ENCODE measurements at places on chromosomes 13 and 19.
A peak's percentile ranks its signal among the peaks of the same experiment; 100 is the strongest.

DNA sequence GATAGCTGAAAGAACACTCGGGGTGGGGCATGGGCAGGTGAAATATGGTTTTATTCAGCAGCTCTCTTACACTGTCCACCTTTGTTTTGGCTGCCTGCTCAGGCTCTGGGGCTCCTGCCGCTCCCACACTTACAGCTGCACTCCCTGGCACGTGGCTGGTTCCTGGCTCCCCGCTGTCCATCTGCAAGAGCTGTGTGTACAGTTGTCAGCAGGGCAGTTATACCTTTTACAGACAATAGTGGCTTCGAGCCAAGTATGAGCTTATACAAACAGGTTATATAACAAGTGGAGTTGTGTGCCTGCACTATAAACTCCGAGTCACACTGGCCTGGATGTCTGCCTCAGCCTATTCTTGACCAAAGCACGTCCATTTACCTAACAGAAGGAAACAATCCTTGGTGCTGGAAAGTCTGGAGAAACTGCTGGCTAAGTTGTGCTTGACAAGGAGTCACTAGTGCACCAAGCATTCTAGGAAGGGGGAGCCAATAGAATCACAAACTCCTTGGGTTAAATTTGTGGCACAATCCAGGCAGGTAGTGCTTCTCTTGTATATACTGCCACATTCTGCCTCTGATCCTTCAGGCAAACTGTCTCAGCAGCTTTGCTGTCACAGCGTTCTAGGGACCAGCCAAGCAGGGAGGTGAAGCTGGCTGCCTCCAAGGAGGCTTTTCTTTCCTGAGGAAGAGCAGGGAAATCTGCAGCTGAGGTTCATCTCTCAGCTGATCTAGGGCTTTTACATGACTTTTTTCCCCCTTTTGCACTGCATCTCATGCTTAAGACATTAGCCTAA is 68.2 kb downstream of the NHLRC3 start:
- DNase-seq, result no peak

DNA sequence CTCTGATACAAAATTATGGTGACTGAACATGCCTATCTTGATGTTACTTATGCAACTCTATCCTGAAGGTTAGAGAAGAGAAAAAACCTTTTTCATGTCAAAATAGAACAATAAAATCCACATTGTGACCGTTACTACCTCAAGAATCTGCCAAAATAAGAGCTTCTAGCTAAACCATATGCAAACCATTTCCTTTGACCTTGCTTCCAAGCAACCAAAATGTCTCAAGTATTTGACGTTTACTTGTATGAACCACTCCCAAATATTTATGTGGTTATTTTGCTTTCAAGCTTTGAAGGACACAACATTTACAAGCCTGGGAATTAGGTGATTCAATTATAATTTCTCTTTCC is 13.9 kb downstream of the FOXO1 start:
- no peak for DNase-seq

- no peak for DNase-seq
These were observed 4.2 kb downstream of the PTPRS start for GRCh38 chr19:5336195-5336965.

- no peak for DNase-seq
These were observed 1153.7 kb downstream of the PCDH9 start for GRCh38 chr13:66076417-66076816.

- DNase-seq, result peak; percentile 91
These were observed 1.8 kb upstream of the SSBP4 start for GRCh38 chr19:18417250-18418028.

- no peak for DNase-seq
These were observed 210.6 kb upstream of the NBEA start for GRCh38 chr13:34731486-34731885.

DNA sequence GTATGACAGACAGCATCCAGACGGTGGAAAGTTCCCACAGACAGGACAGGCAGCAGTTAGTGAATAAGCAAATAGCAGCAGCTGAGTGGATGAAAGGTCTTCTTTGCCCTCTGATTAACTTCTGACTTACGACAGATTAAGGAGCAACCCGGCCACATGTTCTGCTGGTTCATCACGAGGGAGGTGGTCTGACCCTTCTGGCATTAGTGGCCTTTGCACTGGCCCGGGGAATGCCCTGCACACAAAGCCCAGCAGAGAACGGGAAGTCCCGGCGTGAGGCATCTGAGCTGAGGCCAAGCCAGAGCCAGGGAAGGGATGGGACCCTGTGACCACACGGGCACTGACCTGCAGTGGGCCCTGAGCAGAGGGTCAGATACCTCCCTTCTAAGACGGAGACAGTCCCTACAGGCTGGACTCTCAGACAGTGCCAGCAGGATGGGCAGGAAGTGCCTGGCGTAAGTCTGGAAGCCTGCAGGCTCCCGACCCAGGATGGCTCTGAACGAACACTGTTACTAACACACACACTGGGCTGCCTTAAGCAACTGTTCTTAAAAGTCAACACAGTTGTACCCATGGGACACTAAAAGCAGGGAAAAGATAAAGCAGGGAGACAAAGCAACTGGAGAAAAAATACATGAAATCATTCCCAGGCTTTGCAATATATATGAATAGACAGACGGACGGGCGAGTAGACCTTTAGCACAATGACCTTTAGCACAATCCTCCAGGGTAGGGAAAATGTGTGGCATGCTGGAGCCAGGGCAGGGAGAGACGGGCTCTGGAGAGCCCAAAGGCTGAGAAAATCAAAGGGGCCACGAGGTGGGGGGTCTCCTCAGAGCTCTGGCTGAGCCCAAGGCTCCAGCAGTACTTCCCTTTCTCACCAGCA is 6.3 kb downstream of the C19orf12 start:
- no peak for DNase-seq

DNA sequence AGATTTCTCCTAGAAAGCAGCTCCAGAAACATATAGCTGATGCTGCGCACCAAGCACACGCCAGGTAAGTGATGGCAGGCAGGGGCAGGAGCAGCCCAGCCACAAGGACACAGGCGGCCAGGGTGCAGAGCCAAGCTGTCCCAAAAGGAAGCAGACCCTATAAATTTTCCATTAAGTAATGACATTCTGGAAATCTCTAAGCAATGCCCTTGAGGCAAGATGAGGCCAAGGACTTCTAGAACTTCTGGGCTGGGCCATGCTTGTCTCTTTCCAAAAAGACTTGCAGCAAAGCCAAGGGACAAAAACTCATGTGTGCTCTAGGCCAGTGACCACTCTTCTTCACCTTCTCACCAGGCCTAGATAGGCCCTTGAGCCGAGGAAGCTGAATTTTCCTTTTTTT is 42.2 kb upstream of the EPHX3 start:
- no peak for DNase-seq

DNA sequence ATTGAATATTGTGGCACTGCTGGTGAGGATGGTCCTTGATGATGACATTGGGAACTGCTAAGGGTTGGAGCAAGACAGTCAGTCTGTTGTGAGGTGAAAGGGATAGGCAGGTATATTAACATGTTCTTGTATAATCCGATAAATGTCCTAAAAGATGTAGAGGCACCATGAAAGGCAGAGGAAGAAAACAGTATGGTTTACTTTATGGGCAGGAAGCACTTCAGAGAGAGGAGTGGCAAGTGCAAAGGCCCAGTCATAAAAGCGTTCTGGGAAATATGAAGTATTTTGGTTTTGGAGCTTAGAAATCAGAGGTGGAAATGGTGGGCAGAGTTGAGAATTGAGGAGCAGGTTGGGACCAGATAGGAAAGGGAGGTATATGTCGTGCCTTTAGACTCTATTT is 9.5 kb downstream of the NUP58 start:
- DNase-seq, result no peak

DNA sequence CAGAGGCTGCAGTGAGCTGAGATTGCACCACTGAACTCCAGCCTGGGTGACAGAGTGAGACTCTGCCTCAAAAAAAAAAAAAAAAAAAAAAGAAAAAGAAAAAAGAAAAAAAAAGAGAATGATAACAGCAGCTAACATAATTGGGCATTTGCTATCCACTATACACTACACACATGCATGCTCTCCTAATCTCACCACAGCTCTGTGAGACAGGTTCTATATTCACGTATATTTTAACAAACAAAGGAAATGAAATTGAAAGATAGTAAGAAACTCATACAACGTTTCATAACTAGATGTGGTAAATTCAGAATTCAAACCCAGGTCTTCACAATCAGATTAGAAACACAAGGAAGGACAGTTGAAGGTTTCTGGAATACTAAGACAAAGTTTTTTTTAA is 265.7 kb downstream of the DIAPH3 start:
- no peak for DNase-seq

DNA sequence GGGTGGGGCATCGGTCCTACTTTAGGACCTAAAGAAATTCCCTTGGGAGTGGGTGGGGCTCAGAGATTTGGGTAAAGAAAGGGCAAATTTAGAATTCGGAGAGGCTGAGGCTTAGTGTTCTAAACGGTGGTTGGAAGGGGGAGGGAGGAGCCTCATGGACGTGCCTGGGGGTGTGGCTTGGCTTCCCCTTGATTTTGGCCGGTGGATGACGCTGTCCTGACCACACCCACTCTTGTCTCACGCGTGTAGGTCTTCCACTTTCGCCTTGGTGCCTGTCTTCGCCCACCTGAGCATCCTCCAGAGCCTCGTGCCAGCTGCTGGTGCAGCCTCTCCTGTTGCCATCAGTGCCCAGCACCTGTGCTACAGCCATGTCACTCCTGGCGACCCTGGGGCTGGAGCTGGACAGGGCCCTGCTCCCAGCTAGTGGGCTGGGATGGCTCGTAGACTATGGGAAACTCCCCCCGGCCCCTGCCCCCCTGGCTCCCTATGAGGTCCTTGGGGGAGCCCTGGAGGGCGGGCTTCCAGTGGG is 1.2 kb upstream of the NUP62 start:
- peak; percentile 81 for DNase-seq

GRCh38 chr13:113460599-113460998 is 7.3 kb upstream of the ADPRHL1 start:
- no peak for DNase-seq

DNA sequence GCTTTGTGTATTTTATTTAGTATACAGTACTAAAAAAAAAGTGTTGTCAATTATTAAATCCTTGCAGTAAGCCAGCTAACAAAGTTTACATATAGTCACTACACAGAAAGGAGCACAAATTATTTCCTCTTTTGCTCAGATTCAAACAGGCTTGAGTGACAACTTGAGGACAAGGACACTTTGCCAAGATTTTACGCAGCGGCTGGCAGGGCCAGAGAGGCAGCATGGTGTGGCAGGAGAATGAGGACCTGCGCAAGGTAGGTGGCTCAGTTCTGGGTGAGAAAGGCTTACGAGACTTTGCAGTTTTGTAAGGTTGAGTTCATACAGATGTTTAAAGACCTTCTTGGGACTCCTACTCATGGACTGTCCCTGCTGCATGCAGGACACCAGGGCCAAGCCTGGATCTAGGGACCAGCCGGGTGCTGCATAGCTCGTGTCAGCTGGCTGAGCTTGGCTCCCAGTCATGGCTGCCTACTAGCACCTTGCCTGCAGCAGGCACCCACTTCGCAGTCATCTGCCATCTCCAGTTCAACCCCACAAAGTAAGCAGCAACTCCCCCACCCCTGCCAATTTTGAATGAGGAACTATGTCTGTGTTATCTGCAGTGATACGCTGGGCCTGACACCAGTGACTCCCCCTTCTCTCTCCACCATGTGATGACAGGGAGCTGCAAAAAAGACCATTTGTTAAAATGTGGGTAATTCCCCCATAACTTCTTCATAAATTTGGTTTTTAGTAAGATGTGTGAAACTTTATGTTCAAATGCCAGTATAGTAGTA is 3.7 kb upstream of the TUBA3C start:
- DNase-seq, result peak; percentile 35

DNA sequence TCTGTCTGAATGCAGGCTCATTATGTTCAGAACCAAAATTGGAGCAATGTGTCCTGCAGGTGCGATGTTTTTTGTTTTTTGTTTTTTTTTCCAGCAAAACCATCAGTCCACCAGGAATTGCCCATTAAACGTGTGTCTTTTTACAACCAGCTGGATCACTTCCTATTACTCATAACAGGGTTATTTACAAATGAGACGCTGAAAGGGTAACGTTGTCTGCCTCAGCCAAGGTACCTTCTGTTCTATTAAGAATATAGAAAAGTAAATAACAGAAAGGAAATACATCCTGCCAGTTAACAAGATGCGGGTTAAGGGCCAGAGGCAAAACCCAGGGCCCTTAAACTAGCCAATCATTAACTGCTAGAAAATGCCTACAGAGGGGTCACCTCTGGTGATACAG is 590.4 kb downstream of the TBC1D4 start:
- no peak for DNase-seq

- DNase-seq, result peak; percentile 76
These were observed 16.2 kb downstream of the COL4A2 start for GRCh38 chr13:110323172-110323891.

DNA sequence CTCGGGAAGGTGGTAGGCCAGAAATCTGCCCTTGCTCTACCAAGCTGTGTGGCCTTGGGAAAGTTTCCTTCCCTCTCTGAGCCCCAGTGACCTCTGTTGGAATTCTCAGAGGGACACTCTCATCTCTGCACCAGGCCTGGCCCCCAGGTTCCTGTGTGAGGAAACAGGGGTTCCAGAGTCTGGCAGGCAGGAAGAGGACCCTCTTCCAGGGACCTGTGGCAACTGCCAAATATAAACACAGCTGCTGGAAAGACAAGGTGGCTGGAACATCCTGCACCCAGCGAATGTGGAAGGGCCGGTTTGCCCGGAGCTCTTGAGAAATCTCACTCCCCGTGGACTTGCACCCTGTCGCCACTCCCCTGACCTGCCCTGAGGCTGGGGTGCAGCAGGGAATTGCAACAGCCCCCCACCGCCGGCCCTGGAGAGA is 52.8 kb downstream of the GADD45B start:
- DNase-seq, result no peak

Measured in coronary artery (tissue), 2 donors.